Mesothelial cell of epicardium (in vitro differentiated cells): ENCODE measurements at places on chromosomes 6 and 20. TPM values are rescaled to one million over a fixed set of nuclear protein-coding genes. Genes with fewer than 3 reads are reported as not detected.

GRCh38 chr6:38476141-38476540 lies 163.6 kb downstream of the BTBD9 start:
- no peak for DNase-seq

DNA sequence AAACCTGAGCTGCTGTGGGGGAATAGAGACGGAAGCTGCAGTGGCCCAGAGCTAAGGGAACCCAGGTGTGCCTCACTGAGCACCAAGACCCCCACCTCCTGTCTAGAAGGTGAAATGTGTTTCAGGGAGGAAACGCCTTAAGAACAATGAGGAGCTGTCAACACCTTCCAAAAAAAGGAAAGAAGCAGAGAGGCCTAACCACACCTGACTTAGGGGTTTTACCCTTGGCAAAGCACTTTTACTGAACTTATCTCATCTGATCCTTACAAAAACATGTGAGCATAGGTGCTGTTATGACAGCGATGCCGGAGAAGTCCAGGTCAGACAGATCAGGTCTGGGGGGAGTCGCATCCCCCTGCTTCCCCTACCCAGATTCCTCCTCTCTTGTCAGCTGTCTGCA lies 16.1 kb upstream of the CDKN1A start:
- DNase-seq: no peak

DNA sequence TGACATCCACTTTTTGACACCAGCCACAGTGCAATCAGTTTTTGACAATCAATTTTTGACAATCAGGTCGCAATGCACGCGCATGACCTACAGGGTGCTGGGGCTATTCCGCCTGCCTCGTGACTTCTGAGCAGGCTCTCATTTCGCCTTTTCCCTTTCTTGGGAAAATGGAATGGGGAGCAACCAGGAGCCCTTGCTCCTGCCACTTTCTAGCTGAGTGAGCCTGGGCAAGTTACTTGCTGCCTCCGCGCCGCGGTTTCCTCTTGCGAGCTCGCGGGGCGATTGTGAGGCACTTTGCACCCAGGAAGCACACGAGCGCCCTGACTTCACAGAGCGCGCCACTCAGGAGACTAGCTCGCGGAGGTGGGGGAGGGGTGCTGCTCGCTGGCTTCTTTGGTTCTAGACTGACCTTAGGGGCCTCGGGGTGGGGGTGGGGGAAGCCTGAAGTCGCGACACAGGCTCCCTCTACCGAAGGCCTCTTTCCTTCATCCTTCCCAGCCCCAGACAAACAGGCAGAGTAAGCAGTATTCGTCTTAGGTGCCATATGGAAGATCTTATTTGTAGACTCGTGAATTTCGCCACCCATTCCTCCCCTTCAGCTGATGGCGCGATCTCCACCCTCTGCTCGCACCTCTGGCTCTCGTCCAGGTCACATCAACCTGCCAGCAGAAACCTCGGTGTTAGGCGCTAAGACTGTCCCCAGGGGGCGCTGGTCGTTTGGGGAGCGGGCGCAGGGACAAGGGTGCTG lies 4.6 kb downstream of the TP53TG5 start:
- peak; percentile 74 for DNase-seq

- no peak for DNase-seq
These were observed 292.0 kb upstream of the ARID1B start for GRCh38 chr6:156485150-156485549.

DNA sequence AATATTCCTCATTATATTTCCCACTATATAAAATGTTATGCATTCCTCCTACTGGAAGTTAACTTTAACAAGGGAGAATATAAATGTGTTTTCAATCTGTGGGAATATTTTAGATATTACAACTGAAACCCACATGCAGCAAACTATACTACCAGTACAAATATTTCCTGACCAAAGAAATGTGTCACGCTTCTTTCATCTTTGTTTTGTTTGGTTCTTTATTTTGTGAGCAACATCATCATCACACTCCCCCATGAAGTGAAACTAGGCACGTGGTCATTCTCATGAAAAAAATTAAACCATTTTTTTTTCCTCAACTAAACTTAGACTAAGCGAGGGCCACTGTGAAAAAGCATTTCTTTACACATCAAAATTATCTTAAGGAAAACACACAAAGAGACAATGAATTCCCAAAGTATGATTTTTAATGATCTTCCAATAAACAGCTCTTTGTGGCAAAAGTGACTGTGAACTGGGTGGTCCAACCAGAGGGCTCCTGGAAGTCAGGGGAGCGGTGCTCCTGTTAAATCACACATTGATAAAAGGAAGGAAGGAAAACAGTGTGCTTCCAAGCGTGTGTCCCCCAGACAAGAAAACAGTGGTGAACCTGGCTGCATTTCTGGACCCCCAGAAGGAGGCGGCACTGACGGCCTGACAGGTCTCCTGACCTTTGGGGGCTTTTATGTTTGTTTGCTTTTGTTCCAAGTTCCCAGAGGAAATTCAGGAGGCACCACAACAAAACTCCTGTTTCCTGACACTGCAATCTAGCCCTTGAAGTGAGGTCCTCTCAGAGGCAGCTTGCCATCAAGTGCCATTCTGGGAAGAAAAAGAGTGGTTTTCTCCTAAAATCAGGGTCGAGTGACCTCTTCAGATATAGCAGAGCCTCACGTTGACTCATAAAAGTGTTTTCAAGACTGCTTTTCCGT lies 166.8 kb upstream of the FOXQ1 start:
- no peak for DNase-seq

DNA sequence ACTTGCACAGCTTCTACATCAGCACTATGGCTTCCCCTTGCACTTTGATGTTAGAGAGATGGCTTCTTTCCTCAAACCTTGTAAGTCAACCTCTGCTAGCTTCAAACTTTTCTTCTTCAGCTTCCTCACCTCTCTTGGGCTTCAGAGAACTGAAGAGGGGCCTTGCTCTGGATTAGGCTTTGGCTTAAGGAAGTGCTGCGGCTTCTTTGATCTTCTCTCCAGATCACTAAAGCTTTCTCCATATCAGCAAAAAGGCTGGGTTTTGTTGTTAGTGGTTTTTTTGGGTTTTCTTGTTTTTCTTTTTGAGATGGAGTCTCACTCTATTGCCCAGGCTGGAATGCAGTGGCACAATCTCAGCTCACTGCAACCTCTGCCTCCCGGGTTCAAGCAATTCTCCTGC lies 24.0 kb downstream of the CDK5RAP1 start:
- DNase-seq: no peak

DNA sequence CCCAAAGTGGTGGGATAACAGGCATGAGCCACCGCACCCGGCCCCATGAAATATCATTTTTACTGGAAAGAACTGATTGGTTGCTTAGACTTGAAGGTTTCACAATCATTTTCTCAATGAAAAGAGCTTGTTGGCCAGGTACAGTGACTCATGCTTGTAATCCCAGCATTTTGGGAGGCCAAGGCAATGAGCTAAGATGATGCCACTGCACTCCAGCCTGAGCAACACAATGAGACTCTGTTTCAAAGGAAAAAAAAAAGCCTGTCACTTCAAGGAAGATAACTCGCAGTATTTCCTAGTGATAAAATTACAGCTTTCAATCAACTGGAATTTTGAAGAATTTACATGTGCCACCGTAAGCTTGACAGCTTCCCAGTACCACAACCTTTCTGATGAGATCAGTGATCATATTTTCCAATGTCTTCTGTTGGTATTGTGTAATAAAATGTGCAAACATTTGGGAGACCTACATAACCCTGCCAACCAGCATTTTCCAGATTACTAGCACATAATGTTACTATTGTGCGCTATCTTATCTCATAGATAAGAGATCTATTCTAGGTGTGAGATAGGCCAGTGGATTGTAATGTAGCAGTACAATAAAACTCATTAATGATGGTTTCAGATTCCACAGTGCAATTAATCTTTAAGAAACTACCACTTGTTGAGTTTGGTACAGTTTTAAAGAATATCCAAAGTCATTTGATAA lies 7.2 kb downstream of the PNLDC1 start:
- no peak for DNase-seq

DNA sequence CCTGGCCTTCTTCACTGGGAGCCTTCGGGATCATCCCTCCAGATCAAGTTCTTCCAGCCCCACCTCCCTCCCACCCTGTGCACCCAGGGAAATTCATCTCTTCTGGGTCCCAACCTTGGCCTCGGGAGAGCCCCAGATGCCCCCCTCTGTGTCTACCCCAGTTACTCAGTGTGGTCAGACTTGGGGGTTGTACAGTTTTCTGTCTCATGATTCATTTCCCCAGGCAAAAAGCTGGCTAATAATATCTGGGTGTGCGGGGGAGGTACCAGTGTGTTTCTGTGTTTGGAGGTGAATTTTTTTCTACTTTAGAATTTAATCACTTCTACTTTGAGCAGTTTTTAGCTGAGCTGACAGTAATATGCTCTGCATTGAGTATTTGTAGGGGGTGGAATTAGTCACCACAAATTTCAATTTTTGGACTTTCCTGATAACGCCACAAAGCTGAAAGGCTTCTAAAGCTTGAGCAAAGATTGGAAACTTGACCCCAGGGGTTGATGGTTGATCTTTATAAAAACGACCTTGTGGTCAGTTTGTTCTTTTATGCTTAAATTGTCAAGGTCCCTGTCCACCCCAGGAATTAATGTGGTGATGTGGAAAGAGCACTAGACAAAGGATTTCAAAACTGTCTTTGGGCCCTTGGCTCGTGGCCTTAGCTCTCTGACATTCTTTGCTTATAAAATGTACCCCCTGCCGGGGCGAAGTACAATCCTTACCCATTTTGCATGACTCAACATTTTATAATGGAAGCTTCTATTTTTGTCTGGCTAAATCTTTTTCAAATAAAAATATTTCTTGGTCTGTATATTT lies 284.7 kb upstream of the TAB2 start:
- no peak for DNase-seq

GRCh38 chr20:38866265-38867061 lies 59.8 kb upstream of the FAM83D start:
- no peak for DNase-seq

GRCh38 chr6:81495999-81496398 lies 256.5 kb downstream of the TENT5A start:
- no peak for DNase-seq

- no peak for DNase-seq
These were observed 80.8 kb upstream of the MPC1 start for GRCh38 chr6:166463359-166464067.

DNA sequence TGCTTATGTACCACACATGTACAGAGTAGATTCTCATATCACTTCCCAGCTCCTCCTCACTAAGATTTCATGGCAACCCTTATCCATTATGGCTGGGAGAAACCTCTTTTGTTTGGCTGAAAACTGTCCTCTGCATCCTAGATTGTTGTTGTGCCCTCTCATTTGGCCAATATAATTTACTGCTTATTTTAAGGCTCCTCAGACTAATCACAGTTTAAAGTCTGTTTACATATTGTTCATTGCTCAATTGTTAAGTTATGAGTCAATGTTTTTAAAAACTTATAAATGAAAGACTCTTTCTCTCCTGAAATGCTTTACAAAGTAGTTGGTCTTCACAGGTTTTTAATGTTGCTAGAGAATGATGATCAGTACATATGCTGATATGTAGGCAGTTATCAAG lies 57.3 kb downstream of the FAM83B start:
- no peak for DNase-seq

DNA sequence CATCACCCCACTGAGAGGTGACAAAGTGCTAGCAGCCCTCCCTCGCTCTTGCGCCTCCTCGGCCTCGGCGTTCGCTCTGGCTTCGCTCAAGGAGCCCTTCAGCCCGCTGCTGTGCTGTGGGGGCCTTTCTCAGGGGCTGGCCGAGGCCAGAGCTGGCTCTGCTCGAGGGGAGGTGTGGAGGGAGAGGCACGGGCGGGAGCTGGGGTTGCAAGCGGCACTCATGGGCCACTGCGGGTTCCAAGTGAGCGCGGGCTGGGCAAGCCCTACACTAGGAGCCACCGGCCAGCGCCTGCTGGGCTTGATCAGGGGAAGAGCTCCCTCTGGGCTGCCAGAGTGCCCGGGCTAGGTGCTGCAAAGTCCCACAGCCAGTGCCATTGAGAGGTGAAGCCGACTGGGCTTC lies 964.8 kb upstream of the GJE1 start:
- DNase-seq: no peak

- DNase-seq: no peak
These were observed 68.7 kb downstream of the COL19A1 start for GRCh38 chr6:69935079-69935478.

DNA sequence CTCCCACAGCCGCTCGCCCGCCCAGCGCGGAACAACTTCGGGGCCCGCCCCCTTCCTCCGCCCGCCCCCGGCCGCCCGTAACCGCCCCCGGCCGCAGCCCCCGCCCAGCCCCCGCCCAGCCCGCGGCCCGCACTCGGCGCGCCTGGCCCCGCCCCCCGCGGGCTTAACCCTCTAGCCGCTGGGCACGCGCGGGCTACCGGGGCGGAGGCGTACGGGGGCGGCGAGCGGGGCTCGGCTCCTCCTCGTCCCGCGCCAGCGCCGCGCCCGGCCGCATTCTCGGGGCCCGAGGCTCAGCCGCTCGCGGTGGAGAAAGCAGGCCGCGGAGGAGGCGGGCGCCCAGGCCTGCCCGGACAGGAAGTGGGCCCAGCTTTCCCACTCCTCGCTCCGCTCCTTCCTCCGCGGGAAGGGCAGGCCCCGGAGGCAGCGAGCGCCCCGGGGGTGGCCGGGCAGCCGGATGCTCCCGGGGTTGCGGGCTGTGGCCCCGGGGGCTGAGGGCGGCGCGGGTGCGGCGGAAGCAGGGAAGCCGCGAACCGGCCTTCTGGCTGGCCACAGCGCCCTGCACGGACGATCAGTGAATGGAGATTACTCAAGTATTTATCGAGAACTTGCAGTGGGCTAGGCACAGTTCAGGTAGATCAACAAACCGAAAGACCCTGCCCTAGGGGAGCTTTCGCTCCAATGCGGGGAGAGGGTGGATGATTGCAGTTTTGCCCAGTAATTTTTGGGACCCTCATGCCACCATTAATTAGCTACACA lies at the start of gene TRAM2:
TRAM2 (minus strand) TSS at position 39 of the 756 bp plus-strand sequence. CDS start 145 bp downstream, outside the sequence.
- DNase-seq: peak; percentile 88

- DNase-seq: no peak
These were observed 87.0 kb upstream of the HMGCLL1 start for GRCh38 chr6:55666037-55666436.

- DNase-seq: no peak
These were observed 213.1 kb upstream of the STXBP5 start for GRCh38 chr6:146990821-146991798.

GRCh38 chr20:58142843-58143185 lies 85.6 kb downstream of the ANKRD60 start:
- DNase-seq: no peak

DNA sequence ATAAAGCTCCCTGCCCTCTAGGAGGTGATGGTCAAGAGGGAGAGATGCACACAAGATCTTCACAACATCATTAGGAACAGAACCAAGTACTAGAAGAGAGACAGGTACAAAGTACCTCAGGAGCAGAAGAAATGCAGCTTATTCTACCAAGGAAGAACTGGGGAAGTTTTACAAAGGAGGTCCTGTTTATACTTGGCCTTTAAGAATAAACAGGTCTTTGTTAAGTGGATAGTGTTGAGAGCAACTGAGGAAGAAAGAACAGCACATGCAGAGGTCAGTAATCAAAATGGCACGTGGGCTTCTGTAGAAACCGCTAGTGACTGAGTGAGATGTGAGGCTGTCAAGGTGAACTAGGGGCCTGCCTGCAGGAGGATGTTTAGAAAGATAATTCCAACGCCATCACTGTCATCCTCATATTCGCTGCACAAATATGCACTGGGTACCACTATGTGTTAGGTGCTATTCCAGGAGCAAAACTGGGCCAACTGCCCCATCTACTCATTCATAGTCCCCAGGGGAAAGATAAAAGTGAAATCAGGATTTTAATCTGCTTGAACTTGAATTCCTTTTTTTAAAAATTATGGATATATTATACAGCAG lies 61.1 kb downstream of the ID4 start:
- DNase-seq: no peak

Gene SLC16A10
- 15.0 to 18.0 TPM (median 15.1 TPM) in 3 replicates for total RNA-seq

Gene MAS1
- not detected in 3 replicates for total RNA-seq

Gene EYA4
- total RNA-seq: 21.4 to 23.1 TPM (median 21.5 TPM) in 3 replicates

Gene BNIP5
- 0.09 TPM in 1 of 3 replicates, not detected in the others for total RNA-seq
